ENCODE measurements at places on chromosomes 6 and 20. TPM values are rescaled to one million over a fixed set of nuclear protein-coding genes. Genes with fewer than 3 reads are reported as not detected.

DNA sequence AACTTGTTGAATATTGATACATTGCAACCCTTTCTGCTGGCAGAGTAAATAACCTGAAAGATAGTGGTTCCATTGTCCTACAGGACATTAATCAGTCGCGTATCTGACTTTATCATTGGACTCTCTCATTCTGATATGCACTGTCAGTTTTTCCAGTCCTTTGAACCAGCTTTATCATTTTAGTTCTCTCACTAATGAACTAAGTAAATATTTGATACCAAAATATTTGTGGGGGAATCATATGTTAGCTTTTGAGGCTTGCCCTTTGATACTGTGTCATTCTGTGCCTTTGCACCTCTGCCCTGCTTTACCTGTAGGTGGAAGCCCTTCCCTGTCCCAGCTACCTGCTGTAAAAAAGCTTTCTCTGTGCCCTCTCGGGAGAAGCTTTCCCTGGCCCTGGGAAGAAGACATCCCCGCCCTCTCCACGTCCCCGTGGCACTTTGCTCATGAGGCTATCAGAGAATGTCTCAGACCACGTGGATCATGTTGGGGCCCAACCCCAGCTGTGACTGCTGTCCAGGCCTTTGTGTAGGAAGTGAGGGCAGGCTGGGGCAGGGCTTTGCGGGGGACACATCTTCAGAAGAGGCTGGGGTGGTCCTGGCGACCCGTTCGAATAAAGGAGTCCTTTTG lies 117.8 kb upstream of the NXT1 start:
- no peak for DNase-seq

DNA sequence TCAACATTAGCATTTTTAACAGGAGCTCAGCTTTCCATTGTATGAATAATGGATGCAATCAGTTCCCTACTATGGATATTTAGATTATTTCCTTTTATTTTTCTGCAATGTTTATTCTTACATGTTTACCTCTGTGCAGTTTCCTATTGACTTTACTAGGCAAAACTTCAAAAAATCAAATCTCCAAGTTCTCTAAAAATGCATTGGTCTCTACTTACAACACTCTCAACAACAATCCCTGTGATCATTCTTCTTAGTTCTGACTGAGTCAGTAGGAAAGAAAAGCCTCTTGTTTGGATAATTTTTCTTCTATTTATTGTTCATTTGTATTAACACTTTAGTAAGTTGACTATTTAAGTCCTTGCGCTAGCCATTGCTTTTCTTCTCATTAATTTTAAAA lies 126.1 kb downstream of the KIF13A start:
- no peak for DNase-seq

- DNase-seq: no peak
Observed at GRCh38 chr6:53723331-53723730, 57.8 kb upstream of the KLHL31 start.

DNA sequence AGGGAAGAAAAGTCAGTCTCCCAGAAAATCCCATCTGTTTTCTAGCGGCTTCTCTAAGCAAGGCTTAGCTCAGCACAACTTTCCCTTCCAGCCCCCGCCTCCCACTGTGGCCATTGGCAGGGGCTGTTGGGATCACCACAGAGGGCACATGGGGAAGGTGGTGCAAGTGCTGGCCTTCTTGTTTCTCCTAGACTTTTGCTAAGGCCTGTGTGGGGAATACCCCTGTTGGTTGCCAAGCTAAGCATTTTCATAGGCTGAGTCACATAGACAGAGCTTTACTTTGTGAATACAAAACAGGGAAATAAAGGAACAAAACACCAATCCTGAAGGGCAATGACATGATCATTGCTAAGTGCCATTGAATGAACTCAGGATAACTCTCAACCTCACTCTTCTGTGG lies 32.4 kb upstream of the TIAM2 start:
- no peak for DNase-seq

DNA sequence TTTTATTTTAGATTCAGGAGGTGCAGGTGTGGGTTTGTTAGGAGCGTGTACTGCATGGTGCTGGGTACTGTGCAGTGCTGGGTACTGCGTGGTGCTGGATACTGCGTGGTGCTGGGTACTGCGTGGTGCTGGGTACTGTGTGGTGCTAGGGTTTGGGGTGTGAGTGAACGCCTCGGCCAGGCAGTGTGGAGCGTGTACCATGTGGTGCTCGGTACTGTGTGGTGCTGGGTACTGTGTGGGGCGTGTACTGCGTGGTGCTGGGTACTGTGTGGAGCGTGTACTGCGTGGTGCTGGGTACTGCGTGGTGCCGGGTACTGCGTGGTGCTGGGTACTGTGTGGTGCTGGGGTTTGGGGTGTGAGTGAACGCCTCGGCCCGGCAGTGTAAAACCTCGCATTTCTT lies 62.9 kb downstream of the WDR27 start:
- no peak for DNase-seq

TMEM200A gene
- total RNA-seq: not detected
